ENCODE measurements at places on chromosomes 11 and 22.

DNA sequence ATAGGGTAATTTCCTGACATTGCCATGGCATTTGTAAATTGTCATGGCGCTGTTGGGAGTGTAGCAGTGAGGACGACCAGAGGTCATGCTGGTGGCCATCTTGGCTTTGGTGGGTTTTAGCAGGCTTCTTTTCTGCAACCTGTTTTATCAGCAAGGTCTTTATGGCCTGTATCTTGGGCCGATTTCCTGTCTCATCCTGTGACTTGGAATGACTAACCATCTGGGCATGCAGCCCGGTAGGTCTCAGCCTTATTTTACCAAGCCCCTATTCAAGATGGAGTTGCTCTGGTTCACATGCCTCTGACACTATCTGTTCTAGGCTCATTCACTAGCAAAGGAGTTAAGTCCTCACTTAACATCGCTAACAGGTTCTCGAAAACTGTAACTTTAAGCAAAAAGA, 1374.2 kb downstream of the FAM181B start:
- DNase-seq, result no peak

DNA sequence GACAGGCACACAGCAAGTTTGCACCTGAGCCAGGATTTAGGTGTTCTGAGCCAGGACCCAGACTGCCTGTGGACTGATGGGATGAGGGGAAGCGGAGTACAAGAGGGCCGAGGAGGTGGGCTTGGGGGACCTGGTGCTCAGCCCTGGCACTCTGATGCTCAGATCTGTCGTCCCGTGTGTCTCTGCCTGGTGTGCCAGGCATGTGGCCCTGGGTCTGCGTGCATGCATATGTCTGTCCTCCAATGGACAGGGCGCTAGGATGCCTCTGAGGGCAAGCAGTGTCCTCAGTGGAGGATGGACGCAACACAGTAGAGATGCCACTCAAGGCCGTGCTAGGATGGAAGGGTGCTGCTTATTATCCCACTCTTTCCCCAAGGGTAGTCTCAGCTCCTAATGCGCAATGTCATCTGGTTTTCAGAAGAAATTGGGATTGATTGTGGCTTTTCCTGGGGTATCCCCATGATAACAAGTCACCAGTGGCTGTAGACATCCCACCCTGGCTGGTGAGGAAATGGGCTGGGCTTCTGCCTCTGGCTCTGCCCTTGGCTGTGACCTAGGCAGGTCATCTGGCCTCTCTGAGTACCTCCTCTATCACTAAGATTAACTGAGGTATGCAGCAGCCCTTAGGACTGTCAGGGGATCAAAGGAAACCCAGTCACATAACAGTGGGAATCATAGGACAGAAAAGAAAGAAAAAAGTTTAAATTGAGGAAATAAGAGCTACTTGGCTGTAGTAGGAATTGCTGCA, 35.7 kb upstream of the SUSD2 start:
- DNase-seq, result no peak

DNA sequence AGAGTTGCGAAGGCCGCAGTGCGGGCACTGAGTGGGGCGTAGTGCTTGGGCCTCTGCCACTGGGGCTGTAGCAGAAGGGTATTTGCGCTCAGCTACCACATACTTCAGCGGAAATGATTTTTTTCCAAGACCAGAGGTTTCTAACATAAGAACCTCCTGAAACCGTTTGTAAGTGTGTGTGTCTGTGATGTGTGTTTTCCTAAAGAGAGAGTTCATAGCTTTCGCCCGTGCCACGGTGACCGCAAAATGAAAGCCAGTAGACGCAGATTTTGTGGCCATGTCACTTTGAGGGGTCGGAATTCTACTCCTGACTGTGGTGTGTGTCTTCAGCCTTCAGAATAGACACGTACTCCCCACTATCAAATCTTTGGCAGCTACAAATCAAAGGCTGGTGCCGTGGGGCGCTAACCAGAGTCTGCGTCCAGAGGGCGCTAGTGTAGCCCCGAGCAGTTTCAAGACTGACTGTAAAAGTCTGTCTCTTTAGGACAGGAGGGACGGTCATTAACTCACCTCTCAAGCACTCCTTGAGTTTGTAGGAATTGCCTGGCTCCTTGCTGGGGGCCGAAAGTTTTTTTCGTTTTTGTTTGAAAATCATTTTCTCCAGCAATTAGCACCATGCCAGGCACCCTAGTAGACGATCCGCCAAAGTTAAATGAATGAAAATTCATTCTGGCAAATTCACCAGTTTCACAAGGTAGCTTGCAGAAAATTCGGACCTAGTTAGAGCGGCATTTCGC, 2.5 kb upstream of the CALCA start:
- DNase-seq, result no peak

DNA sequence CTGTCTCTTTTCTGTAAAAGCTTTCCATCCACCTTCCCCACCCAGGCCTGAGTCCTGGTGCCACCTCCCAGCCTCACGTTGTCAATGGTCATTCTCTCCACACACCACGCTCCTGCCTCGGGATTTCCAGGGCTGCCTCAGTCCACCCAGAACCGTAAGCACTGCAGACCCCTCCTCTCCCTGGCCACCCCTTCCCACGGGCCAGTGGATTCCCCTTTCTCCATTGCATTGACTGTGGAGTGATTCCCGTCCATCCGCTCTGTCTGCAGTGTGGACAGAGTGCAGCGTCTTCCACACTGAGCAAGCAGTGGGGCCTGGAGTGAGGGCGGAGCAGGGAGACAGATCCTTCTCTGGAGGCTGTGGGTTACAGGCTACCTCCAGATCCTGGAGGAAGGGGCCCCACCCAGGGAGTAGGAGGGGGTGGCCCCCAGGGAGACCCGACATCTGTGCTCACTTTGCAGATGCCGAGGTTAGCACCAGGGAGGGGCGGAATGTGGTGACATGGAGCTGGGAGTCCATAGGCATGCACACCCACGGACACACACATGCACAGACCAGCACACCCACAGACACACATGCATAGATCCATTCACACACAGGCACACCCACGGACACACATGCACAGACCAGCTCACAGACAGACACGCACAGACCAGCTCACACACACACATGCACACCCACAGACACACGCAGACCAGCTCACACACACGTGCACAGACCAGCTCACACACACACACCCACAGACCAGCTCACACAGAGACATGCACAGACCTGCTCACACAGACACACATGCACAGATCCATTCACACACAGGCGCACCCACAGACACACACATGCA, 109.6 kb upstream of the B3GAT1 start:
- DNase-seq, result no peak

- DNase-seq, result no peak
Observed at GRCh38 chr11:105548359-105548758, 61.5 kb upstream of the GRIA4 start.

DNA sequence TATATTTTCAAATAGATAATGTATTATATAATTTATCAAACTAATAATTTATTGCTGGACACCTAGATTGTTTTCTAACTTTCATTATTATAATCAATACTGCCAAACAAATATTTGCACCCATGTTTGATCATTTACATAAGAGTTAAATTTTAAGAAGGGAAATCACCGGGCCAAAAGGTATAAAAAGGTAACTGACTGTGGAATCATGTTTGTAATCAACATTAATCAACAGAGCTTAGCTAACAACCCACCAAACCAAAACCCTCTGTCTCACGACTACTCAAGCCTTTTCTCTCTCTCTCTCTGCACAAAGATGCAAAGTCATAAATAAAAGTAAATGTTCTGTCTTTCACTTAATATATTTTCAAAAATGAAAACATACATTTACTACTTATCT, 14.8 kb downstream of the LPXN start:
- no peak for DNase-seq

DNA sequence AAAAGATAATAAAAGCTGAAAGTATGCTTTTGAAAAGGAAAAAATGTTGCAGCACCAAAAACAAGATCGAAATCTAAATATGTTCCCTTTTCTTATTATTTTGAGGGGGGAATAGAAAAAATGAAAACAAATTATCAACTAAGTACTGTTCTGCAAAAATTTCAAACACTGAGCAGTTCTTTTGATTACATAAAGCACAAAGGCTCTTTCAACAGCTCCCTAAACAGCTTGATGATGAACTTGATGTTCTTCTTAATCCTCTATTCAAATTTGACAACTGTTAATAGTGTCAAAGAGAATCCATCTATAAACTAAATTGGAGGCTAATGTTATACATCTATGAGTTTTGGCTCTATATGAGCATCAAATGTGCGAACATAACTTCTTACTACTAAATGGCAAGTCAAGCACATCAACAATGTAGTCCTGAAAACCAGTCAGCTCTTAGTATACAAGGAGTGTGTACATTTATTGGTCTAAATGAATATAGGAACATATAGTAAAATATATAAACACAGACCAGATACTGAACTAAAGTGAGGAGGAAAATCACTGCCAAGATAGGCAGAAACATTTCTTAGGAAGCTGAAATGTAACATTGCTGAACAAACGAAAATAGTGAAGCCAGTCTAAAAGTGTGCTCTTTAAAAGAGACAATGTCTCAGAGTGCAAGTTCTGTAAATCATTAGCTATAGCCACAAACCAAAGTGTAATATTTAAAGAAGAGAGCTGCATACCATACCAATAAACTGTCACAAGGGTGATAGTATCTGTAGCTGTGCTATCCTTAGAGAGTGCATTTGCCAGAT, 94.3 kb downstream of the SOX6 start:
- no peak for DNase-seq

GRCh38 chr11:79150320-79150719, 290.5 kb downstream of the TENM4 start:
- no peak for DNase-seq

DNA sequence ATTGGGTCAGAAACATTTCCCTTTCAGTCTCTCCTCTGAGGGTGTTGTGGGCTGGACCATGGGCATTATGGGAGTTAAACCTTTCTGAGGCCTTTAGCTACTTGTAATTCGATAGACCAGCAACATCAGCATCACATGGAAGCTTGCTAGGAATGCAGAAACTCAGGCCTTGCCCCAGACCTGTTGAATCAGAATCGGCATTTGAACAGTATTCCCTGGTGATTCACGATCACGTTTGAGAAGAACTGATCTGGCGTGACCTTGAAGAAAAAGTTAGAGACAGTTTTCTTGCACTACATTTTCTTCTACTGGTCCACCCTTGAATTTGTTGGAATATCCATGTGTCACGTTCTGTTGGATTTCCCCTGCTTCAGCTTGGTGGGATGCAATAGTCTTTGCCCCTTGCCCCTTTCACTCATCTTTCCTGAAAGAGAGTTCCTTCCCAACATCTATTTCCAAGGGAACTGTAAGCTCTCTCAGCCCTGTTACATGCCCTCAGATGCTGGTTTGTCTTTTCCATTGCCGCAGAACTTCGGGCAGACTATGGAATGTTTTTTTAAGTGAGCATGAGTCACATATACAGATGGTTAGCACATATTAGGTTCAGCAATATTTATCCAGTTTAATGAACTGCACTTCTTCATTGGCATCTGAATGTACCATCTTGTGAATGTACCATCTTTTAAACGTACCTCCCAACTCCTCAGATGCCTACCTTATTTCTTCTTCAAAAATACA, 23.9 kb downstream of the EHF start:
- DNase-seq, result peak; percentile 84

DNA sequence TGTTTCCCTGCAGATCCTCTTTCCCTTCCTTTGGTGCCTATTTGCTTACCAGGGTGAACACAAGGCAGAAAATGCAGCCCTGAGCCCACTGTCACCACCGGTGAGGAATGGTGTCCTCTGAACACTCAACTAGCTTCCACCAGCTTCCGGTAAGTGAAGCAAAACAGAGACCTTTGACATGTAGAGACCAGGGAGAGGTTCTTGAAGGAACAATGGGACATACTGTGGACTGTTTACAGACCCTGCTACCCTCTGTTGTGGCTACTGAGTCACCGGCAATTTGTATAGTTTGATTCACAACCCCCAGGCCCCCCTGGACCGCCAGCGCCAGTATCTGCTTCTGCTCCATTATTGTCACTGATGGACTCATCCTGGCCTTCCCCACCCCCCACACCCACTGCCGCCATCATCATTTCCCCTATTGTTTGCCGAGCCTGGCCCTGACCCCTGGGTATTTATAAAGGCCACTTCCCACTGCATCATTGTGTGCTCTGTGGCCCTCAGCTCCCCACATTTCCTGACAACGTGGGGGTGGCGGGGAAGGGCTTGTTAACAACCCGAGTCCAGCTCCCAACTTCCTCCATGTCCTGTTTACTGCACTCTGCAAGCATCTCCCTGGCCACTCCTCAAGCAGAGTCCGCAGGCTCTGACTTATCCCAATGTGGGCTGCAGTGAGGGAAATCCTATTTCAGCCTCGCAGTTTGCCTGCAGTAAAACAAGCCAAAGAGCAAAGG, 252.9 kb downstream of the ETS1 start:
- no peak for DNase-seq

DNA sequence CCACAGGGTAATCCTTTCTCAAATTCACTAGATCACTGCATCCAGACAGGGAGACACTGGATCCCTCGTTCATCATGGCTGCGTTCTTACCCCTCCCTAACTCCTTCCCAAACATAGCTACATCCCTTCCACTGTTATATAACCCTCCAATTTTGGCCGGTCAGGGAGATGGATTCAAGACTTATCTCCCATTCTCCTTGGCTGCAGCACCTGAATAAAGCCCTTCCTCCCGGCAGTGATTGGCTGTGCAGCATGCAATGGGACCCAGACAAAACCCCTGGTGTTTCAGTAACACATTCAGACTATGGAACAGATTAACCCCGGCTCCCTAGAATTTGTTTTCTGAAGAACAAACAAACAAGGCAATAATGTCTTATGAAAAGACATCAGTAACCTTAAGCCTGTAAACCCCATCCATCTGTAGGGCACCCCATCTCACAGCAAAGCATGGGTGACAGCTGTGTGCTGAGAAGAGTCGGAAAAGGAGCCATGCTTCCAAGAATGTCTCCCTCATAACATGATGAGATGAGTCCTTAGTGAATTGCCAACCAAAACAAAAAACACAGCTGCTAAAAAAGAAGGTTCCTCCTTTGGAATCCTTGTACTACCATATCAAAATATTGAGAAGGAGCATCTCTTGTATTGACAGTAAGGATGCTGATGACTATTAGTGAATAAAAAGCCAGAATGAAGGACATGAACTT, 5.0 kb downstream of the MIF start:
- DNase-seq, result no peak

- DNase-seq, result no peak
Observed at GRCh38 chr11:15228331-15228849, 113.7 kb downstream of the INSC start.
